CD4-positive, alpha-beta T cell treated with Interleukin-15 for 1 hour (primary cell): ENCODE measurements at places on chromosomes 2 and 18.

DNA sequence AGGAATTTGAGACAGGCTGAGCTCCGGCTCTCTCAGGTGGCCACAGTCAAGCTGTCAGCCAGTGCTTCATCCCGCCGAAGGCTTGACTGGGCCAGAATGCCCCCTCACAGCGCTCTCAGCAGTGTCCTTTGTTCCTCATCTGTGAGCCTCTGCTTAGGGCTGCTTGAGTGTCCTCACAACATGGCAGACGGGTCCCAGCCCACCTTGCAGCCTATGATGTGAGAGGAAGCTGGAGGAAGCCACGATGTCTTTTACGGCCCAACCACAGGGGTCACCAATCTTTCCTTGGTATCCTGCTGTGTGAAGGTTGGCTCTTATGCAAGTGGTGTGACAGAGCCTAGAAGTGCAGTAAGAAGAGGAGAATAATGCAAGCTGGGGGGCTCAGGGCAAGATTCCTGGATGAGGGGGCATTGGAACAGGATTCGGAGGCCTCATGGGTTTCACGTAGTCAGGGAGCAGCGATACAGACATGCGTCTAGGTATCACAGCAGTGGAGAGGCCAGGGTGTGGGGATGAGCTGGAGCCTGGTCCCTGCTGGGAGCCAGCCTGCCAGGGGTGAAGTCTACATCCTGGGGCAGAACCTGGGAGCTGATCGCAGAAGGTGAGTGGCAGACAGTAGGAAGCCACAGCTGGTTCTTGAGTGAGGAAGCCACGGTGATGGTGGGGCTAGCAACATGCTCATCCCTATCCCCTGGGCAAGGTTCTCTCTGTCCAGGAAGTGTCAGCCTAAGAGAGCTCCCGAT lies 234.1 kb downstream of the GLI2 start:
- no peak for DNase-seq

- no peak for DNase-seq
Observed at GRCh38 chr2:161228511-161229240, 68.4 kb downstream of the TANK start.

DNA sequence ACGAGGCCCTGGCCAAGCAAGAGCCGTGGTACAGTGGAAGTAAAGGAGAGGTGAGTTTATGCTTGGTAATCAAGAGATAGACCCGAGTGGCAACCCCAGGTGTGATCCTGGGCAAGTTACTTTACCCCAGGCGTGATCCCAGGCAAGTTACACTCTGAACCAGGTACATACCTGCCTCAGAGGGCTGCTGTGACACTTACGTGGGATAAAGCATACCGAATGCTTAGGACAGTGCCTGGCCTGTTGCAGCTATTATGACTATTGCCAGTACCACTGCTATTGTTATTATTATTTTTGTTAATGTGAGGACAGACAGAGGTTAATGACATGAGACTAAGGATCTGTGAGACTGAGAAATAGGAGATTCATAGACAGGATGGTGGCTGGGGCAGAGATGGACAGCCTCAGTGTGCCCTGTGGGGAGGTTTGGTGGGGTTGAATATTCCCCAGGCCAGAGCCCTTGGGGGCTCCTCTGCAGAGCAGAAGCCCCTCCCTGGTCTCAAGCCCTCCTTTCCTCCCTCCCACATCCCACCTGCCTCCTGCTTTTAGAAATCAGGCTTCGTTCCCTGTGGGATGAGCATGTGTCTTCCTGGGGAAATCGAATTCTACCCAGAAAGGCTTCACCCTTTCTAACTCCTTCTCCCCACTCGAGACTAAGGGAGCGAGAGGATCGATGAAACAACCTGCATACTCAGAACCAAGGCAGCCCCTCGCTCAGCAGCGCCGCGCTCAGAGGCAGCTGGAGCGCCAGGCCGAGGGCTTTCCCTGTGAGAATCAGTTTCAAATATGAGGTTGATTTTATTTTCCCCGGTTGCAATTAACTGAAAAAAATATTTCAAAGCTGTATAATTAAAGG lies 62.0 kb upstream of the SIX3 start:
- no peak for DNase-seq

- DNase-seq: no peak
Observed at GRCh38 chr18:65749841-65750240, 971 bp upstream of the CDH7 start.

GRCh38 chr2:234304950-234305349 lies 191.9 kb downstream of the ARL4C start:
- DNase-seq: no peak

- no peak for DNase-seq
Observed at GRCh38 chr2:38467768-38468455, 90.8 kb upstream of the ATL2 start.
